Mesenchymal stem cell (in vitro differentiated cells and primary cell): ENCODE measurements at places on chromosomes 4 and X.

GRCh38 chr4:173538148-173538908, 8.3 kb upstream of the HAND2 start:
- no peak overlapping the region for H3K27ac ChIP-seq
- DNase-seq, result peak; percentile 72
- peaks cover 76% of the 10 kb centered on the region for H3K27me3 ChIP-seq
- peak overlapping the region; percentile 84 for H3K4me3 ChIP-seq
- H3K4me1 ChIP-seq, result peaks cover 10% of the 10 kb centered on the region

- H3K4me1 ChIP-seq, result no peaks in the 10 kb centered on the region
- H3K27ac ChIP-seq, result no peak overlapping the region
These were observed 8.2 kb downstream of the ATP11C start for GRCh38 chrX:139924696-139925095.

- peaks cover 6% of the 10 kb centered on the region for H3K27me3 ChIP-seq
- H3K4me3 ChIP-seq, result peak overlapping the region; percentile 78
- peaks cover 5% of the 10 kb centered on the region for H3K4me1 ChIP-seq
- H3K36me3 ChIP-seq, result no peaks in the 10 kb centered on the region
These were observed 7.4 kb upstream of the TNIP2 start for GRCh38 chr4:2763511-2763967.

DNA sequence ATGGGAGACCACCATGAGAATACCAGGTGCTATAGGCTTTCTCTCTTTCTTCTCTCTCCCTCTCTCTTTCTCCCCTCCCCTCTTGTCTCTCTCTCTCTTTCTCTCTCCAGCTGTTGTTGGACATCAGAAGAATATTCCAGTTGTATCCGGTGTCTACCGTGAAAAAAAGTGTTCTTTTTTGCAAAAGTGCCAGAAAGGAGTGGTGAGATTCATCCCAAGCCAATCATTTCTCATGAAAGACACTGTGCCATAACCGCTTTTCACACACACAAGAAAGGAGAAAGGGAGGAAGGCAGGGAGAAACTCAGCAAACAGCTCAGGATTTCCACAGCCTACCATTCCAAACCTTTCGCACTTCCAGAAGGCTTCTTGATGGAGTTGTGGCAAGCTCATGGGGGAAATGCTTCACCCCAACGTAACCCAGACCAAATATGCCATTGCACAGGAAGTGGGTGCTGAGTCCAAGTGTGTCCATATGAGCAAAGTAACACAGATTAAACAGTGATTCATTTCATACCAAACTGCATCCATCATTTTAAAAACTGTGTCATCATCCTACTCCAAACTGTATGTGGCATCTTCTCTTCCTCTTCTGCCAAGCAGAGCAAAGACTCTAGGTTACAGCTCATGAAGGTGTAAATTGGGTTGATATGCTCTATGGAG, 224.0 kb downstream of the APBB2 start:
- peak overlapping the region; percentile 93 for H3K27ac ChIP-seq
- H3K27me3 ChIP-seq, result no peaks in the 10 kb centered on the region
- no peaks in the 10 kb centered on the region for H3K36me3 ChIP-seq

DNA sequence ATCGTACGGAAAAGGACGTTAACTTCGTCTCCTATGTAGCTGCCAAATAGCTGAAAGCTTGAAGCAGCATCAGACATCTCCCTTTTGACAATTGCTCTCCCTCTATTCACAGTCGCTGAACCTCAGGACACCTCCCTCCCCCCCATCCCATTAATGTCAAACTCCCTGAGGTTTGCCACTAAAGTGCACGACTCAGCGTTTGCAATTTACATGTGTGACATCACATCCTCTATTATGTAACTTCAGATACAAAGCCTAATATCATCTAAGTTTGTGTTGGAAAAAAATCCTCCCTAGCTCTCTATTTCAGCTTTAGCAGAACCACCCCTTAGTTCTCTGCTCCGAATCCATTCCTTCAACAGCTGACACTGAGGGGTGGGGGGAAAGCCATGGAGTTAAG, 5.5 kb upstream of the NR3C2 start:
- H3K4me3 ChIP-seq, result peak overlapping the region; percentile 73
- H3K27ac ChIP-seq, result no peak overlapping the region
- no peaks in the 10 kb centered on the region for H3K27me3 ChIP-seq
- peaks cover 12% of the 10 kb centered on the region for H3K4me1 ChIP-seq

DNA sequence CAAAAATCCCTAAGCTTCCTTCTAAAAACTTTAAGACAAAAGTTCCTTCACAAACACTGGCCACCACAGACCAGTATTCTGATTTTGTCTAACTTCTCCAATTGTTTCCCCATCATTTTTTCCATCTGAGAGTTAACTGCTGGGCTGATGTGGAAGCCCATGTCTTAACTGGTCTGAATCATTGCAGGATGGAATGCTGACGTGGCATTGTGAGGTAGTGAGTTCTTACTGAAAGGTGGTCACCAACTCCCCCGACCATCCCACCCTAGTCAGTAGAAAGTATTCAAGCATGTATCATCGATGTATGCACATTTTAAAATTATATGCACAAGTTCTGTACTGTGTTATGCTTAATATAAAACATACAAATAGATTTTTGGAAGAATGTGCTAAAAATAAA, 99.1 kb upstream of the SMIM10 start:
- H3K36me3 ChIP-seq, result peaks cover 36% of the 10 kb centered on the region
- H3K27me3 ChIP-seq, result no peaks in the 10 kb centered on the region
- no peak overlapping the region for H3K4me3 ChIP-seq
- no peak for DNase-seq
- H3K4me1 ChIP-seq, result no peaks in the 10 kb centered on the region

DNA sequence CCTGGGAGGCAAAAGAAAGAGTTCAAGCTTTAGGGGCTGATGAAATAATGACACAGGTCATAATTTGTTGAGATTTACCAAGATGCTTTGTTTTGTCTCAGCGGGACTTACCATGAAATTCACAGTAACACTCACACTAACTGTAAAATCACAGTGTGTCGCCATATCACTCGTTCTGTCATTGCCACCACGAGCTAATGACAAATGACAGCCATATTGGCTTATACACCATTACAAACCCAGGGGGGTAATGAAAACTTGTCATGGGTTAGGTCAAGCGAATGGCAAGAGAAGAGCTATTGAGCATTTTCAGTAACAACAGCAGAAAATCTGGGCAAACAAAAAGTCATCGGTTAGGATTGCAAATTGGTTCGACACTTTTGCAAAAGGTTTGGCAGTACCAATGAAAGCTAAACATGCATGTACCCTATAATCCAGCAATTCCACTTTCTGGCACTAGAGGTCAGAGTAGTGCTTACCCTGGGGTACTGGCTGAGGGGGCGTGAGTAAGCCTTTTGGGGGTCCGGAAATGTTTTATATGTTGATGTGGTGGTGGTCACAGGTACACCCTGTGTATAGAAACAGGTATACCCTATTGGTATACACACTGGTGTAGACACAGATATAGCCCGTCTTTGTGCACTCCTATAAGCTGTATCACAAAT, 83.9 kb upstream of the RAI2 start:
- no peak overlapping the region for H3K4me3 ChIP-seq
- DNase-seq, result no peak
- no peaks in the 10 kb centered on the region for H3K36me3 ChIP-seq

- no peak overlapping the region for H3K27ac ChIP-seq
- H3K36me3 ChIP-seq, result no peaks in the 10 kb centered on the region
- H3K4me1 ChIP-seq, result no peaks in the 10 kb centered on the region
- peak; percentile 4 for DNase-seq
- no peak overlapping the region for H3K4me3 ChIP-seq
These were observed 822.2 kb downstream of the RPA4 start for GRCh38 chrX:97705936-97706335.

DNA sequence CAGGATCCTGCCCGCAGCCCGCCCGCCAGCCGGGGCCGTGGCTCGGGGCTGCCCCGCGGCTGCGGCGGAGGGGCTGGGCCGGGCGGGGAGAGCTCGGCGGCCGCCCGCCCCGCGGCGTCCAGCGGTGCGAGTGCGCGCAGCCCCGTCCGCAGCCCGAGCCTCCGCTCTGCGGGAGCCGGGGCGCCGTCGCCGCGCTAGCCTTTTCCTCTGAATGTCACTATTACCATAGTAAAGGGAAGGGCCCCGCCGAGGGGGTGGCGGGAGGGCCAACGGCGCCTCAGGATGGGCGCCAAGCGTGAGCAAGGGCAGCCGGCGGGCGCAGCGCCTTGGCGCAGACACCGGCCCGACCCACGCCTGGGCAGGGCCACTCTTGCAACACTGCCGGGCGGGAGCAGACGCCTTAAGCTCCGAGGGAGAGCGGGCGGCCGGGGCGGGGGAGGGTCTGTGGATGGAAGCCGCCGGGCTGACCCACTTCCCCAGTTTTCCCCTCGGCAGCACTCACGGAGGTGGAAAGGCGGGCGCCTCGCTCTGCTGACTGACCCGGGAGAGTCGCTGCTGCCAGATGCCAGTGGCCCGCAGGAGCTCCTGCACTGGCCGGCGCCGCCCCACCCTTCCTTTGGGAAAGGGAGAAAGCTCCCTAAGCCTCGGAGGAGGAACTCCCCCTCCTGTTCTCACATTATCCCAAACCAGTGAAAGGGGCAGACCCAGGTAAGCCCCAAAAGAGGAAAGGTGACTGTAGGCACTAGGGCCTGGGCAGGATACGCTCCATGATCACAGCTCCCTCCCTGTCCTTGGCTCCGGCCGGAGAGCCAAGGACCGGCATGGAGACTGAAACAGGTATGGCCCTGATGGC, 329.4 kb downstream of the HNRNPD start:
- H3K4me3 ChIP-seq, result peak overlapping the region; percentile 56
- peaks cover 58% of the 10 kb centered on the region for H3K27me3 ChIP-seq
- DNase-seq, result peak; percentile 10
- H3K36me3 ChIP-seq, result no peaks in the 10 kb centered on the region
- H3K27ac ChIP-seq, result no peak overlapping the region
- peaks cover 10% of the 10 kb centered on the region for H3K4me1 ChIP-seq
